ENCODE measurements at places on chromosomes 12 and 14.
A peak's percentile ranks its signal among the peaks of the same experiment; 100 is the strongest.

GRCh38 chr14:67485501-67486095 is 2.9 kb downstream of the TMEM229B start:
- no peak for DNase-seq

DNA sequence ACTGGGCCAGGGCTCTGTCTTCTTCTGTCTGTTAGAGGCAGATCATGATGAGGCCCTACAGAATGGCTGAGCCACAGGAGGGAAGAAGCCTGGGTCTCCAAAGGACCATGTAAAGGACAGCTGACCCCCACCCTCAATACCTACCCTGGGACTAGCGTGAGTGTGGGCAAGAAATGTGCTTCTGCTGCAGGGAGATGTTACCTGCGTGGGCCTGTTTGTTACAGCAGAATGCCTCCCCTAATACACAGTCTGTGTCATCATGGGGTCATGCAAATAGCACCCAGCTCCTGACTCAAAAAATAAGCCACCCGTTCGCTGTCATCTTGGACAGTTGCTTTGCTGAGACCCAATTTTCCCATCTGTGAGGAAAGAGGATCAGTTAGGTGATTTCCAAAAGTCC is 90.6 kb downstream of the CALM1 start:
- DNase-seq = no peak

DNA sequence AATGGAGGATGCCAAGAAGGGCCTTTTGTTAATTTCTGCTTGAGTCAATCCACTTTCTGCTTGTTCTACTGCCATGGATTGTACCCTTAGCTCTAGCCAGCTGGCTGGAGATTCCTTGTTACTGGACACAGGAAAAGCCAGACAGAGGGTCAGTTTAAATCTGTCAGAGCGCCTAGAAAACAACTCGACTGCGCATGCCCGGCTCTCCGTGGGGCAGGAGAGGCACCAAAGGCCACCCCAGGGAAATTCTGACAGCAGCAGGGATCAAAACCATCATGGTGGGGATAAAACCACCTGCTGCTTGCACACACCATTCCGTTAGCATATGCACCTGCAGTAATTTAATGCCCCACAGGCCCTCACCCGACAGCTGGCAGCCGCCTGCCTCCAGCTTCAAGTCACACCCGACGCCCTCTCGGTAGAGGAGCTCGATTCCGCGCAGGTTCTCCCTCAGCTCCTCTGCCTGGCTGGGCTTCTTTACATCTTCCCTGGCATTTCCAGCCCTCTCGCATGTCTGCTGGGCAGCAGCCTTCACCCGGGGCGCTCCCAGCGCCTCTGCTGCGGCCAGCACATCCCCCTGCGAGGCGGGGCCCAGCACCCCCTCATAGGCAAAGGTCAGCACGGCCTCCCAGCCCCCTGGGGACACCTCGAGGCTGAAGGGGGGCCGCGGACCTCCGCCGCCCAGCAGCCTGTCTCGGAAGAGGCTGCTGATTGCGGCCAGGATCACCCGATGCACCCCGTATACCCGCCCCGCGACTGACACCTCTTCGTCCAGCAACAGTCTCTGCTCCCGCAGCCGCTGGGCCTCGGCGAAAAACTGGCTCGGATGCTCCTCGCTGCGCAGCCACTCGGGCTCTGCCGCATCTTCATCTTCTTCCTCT is 1.0 kb downstream of the KLHL33 start:
- no peak for DNase-seq

- no peak for DNase-seq
Measured at GRCh38 chr12:53062977-53063707, 13.3 kb downstream of the TNS2 start.

GRCh38 chr14:89397569-89398230 is 19.3 kb downstream of the FOXN3 start:
- DNase-seq = no peak

GRCh38 chr12:80045594-80045993 is 53.7 kb upstream of the OTOGL start:
- no peak for DNase-seq

DNA sequence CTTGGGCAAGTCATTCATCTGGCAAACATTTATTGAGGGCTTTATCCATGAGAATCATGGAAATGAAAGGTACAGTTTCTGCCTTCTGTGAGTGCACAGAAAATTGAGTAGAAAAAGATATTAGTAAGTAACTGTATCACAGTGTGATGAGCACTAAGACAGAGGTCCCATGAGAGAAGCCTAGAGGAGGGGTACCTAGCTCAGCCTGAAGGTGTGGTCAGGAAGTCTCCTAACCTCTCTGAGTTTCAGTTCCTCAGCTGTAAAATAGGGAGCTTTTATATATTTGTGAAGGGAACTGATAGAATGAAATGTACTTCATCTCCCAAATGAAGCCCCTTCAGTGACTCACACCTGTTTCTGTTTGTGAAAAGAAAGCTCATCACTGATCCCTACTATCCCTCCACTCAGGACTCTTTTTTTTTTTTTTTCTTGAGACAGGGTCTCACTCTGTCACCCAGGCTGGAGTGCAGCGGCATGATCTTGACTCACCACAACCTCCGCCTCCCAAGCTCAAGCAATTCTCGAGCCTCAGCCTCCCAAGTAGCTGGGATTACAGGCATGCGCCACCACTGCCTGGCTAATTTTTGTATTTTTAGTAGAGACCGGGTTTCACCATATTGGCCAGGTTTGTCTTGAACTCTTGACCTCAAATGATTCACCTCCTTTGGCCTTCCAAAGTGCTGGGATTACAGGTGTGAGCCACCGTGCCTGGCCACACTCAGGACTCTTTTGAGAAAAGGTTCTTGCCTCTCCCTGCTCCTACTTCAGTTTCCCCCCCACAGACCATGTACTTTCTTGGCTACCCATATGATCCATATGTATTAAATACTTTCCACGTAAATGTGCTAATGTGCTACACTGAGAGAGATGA is 93.7 kb upstream of the FUT8 start:
- DNase-seq = peak; percentile 77

GRCh38 chr14:54377501-54377900 is 19.3 kb upstream of the CDKN3 start:
- DNase-seq = no peak

DNA sequence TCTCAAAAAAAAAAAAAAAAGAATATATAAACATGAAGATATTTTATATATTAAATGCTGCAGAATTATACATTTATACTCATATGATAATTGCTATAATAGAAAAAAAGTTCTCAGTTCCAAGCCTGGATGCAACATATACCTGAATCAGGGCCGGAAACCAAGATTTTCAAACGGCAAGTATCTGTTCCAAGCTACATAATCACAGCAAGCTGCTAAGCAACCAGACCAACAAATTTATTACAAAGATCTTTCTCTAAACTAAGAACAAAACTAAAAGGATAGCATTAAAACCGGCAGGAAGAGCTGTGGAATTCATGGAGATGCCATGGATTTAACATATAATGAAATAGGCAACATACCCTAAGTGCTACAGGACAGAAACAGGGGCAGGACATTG is 7.1 kb downstream of the RACGAP1 start:
- DNase-seq = no peak

- no peak for DNase-seq
Measured at GRCh38 chr12:105736498-105736897, 402.3 kb downstream of the NUAK1 start.

DNA sequence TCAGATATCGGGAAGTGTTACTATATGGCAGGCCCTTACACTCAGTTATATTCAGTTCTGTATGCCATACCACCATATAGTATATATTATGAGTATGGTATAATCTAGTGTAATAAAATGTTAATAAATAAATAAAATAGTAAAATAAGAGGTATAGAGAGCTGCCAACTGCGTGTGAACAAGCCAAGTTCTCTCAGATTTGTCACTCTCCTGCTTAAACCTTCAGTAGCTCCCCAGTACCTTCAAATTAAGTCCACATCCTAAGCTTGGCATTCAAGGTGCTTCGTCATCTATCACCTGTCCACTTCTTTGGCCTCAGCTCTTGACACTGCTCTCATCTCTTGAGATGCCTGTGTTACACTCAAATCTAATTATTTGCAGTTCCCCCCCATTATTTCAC is 12.8 kb upstream of the CREBL2 start:
- DNase-seq = no peak

DNA sequence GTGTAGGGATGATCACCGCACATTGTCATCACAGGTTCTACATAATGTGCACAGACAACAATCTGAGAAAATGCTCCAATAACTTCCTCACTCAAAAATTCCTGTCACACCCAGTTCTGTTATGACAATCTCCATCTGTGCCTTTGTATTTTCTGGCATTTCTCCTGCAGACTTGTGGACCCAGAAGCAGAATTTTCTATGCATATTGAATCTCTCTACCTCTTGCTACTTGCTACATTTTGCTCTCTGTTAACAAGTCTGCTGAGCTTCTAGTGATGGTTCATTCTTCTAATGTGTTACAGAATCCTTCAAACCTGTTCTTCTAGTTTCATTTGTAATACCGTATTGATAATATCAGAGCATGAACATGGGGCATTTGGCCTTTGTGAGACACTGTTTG is 127.8 kb upstream of the PTPRQ start:
- DNase-seq = peak; percentile 58

DNA sequence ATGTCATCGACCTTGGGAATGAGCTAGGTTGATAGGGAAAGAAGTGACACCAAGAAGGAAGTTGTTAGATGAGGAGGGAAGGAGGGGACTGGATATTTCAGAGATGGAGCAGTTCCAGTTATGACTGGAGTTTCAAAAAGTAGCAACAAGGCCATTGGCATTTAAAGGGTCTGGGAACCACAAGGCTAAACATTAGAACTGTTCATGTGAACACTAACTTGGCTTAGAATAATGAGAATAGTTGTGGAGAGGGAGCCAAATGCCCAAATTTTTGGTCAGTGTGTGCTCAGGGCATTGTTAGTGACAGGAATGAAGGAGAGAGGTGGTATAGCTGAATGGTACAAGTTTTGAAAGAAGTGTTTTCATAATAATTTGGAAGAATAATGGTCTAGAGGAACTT is 16.8 kb downstream of the IFT43 start:
- no peak for DNase-seq

DNA sequence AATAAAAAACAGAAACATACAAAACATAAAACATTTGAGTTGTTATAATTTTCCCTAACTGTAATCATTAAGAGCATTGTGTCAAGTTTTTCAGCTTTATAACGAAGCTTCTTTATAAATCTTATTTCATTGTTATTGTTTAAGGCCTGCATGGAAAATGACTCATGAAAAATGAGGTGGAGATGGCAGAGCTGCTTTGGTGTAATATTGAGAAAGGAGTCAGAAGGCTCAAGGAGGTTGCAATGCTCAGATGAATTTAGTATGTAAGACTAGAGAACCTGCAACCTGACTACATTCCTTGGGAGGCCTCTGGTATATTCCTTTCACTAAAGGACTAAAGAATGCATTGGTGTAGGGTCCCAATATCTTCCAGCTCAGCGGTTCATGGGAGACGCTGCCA is 61.5 kb downstream of the TMEM30B start:
- no peak for DNase-seq

DNA sequence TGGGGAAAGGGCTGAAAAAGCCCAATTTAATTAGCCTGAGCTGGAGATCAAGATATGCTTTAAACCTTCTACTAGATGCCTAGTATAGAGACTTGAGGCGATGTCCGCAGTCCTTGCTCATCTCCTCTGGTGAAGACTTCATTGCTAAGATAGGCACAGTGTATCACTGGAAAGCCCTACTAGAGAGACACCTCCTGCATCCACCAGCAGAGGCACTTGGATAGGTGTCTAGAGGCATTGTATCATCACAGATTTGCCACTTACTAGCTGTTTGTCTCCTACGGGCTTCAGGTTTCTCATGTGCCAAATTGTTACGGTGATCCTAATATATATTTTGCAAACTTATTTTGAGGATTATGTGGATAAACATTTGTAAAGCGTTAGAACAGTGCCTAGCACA is 1048.5 kb downstream of the GALC start:
- no peak for DNase-seq

- no peak for DNase-seq
Measured at GRCh38 chr14:100665511-100666032, 61.1 kb upstream of the DLK1 start.

DNA sequence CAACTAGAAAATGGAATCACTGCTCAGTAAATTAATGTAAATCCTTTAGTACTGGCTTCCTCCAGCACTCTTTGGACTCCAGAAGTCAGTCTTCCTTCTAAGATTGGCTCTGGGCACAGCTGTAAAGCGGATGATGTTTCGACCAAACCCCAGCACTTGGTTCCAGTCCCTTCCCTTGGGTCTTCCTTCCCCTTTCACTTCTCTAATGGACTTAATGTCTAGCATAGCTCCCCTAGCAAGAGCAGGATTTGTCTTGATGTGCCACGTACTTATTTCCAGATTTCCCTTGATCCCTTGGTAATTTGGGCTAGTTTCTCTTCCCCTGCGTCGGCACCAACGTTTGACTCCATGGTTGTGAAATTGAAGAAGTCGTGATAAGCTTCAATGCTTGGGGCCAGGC is 28.3 kb downstream of the C12orf75 start:
- no peak for DNase-seq

- no peak for DNase-seq
Measured at GRCh38 chr14:99246536-99247097, 25.4 kb downstream of the BCL11B start.

DNA sequence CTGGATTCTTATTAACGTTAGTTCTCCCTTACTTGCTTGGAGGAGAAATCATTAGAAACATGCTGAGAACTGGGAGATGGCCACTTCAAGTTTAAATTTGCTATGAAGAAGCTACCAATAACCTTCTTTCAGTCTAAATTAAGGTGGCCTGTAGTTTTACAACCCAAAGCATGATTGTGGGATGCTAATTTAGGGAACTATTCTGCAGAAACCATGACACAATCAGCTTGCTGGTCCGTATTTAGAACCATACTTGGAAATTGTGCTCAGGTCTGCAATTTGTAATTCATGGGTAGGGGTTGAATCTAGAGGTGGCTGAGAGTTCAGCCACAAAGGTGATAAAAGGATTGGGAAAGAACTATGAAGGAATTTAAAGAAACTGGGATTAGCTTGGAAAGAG is 405.7 kb downstream of the RAD51B start:
- DNase-seq = no peak
